ENCODE measurements at places on chromosomes 1 and 21.

GRCh38 chr1:219931033-219931432 is 2.7 kb upstream of the SLC30A10 start:
- DNase-seq = peak; percentile 23

DNA sequence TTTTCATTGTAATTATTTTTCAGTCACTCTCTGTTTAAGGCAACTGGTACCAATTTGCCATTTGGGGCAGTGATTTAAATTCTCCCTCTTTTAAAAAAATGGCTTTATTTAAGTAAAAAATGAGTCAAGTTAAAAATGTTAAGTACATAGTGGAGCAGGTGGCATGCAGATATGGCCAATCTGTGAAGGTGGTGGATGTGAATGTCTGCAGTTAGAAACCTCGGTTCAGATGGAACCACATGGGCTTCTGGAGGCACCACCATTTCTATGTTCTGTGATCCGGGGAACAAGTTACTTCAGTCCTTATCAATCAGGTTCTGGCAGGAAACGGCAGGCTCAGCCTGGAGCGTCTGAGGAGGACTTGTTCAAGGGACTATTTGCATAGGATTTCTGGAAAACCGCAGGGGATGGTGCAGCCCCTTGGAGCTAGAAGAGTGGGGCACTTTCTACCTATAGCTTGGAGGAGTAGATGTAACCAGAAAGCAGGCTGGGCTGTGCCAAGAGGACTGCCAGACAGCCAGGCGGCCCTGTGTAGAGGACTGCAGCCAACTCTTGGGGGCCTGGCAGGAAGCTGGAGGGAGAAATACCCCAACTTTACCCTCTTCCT is 12.3 kb downstream of the IGSF21 start:
- DNase-seq = no peak

GRCh38 chr1:95236784-95237575 is 3.0 kb downstream of the RWDD3 start:
- DNase-seq = no peak

DNA sequence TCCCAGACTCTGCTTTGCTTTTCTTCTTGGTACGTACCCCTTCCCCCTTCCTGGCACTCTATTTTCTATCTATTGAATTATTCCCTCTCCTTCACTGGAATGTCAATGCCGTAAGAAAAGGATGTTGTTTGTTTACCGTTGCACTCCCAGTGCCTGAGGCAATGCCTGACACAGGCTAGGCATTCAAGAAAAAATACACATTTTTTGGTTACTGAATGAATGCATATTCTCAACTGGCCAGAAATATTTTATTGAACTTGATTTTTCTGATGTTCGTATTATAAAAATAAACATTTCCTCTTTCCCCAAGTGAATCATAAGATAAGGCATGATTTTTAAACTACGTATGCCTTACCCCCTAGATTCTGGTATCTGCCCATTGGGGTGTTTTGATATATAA is 41.2 kb downstream of the GNG12 start:
- peak; percentile 49 for DNase-seq

- no peak for DNase-seq
Measured at GRCh38 chr1:150089846-150090520, 22.4 kb downstream of the VPS45 start.

- DNase-seq = no peak
Measured at GRCh38 chr1:243725846-243726245, 124.2 kb downstream of the AKT3 start.

- no peak for DNase-seq
Measured at GRCh38 chr1:63758791-63759190, 15.0 kb upstream of the ROR1 start.

DNA sequence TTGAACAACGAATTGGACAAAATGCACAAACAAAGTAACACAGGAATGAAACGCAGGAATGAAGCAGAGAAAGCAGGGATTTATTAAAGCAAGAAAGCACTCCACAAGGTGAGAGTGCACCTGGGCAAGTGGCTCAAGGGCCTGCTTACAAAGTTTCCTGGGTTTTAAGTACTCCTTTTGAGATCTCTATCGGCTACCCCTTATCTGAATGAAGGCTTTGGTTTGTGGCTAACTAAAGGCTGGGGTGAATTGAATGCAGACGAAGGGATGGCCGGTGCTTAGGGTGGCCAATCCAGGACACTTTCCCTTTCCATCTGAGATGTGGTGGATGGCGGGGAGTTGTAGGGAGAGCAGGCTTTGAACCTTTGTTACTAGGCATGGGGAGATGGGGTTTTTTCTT is 151.4 kb upstream of the KIAA0040 start:
- DNase-seq = peak; percentile 11

DNA sequence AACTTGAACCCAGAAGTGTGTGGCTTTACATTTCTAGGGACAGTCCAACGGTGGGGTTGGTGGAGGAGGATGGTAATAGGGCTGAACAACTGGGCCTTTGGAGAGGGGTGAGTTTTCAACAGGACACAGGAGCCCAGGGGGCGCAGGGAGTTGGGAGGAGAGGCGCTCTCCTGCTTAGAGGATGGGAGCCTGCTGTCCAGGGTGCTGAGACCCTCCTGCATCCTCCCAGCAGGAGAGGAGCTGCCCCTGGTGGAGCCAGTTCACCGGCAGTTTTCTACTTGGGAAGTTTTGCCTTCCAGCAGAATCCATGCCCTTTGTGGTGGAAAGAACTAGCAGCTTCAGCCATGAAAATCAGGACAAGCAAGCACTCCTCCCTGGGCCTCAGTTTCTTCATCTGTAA is 8.6 kb downstream of the KCNC4 start:
- peak; percentile 44 for DNase-seq

DNA sequence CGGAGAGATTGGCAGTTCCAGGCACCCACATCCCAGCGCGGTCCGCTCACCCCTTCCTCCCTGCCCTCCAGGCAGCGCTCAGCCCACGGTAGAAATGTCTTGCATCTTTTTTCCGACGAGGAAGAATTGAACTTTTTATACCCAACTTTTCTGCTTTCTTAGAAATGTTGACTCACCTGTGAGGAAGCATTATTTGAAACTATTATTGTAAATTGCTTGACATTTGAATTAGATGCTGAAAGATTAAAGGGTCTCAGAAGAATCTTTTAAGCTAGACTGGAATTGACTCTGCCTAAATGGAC is 912 bp upstream of the SIPA1L2 start:
- DNase-seq = no peak

DNA sequence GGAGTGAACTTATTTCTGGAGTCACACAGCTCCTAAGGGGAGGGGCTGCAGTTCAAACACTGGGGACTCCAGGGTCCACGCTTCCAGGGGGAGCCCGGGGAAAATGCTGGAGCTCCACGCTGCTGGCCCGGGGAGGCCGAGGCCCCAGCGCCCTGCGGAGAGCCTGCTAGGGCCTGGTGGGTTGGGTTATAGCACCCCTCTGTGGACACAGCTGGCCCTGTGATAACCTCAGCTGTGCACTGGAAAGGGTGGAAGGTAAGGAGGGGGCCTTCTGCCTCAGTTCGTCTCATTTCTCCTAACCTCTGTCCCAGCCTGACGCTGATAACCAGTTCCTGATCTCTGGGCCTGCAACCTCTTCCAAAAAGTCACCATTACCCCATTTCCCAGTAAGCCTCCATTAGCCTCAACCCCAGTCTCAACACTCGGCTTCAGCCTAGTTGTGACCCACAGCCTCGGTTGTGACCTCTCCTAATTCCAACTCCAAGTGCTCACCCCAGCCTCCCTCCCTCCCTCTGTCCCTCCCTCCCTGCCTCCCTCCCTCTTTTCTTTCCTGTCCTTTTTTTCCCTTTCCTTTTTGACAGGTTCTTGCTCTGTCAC is 7.1 kb downstream of the NBL1 start:
- peak; percentile 74 for DNase-seq

DNA sequence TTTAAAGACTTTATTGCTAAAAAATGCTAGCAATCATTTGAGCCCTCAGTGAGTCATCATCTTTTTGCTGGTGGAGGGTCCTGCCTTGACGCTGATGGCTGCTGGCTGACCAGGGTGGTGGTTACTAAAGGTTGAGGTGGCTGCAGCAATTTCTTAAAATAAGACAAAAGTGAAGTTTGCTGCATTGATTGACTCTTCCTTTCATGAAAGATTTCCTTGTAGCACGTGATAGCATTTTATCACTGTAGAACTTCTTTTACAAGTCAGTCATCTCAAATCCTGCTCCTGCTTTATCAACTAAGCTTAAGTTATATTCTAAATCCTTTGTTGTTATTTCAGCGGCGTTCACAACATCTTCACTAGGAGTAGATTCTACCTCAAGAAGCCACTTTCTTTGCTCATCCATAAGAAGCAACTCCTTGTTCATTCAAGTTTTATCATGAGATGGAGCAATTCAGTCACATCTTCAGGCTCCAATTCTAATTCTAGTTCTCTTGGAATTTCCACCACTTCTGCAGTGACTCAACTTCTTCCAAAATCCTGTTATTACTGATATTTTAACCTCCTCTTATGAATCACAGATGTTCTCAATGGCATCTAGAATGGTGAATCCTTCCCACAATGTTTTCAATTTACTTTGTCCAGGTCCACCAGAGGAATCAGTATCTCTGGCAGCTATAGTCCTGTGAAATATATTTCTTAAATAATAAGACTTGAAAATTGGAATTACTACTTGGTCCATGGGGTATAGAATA is 17.6 kb upstream of the RGS1 start:
- no peak for DNase-seq

DNA sequence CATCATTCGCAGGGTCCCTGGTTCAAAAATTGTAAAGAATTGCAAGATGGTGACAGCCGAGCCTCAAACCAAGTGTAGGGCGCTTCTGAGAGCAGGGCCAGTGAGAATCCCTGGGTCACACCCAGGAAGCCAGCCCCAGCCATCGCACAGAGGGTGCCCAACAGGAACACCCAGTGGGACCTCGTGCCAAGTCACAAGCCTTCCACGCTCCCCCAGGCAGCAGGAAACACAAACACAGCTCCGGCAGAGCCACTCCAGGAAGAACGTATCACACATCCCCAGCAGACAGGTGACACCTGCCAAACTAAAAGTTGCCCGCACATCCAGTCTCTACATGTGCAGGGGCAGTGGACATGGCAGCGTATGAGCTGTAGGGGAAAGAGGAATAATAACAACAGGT is 20.2 kb downstream of the DHRS3 start:
- no peak for DNase-seq

- DNase-seq = peak; percentile 21
Measured at GRCh38 chr1:112325504-112325903, 70.5 kb upstream of the CTTNBP2NL start.

DNA sequence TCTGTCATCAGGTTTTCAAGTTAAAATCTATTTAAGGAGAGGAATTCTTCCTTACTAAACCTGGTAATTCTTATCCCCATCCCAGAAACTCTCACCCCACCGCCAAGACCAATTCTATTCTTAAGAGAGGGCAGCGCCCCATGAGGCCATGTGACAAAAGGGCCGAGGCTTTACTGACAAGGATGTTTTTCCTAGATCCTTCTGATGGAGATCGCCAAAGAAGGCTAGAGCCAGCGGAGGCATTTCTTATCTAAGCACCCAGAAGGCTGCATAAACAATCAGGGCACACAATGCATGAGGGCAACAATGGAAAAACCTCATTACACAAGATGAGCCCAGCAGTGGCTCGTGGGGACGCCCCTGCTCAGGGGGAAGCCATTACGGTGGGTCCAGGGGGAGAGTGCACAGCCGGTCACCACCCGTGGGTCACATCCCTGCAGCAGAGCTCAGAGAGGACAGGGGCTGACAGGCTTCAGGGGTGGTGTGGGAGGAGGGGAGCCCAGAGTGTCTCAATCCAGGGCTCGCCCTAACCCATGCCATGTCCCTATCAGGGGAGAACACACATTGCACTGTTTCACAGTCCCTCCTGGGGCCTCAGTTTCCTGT is 88.7 kb downstream of the ITPKB start:
- DNase-seq = peak; percentile 70

DNA sequence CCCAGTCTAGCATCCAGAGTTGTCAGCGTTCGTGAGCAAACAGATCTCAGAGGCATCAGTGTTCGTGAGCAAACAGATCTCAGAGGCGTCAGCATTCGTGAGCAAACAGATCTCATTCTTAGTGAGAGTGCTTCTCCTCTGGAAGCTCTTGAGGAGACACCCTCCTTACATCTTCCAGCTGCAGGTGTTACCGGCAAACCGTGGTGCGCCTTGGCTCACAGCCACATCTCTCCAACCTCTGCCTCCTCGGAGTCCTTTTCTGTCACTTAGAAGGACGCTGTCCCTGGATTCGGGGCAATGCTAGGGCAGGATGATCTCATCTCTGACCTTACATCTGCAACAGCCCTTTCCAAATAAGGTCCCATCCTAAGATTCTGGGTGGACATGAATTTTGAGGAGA is 14.6 kb upstream of the UMODL1 start:
- DNase-seq = no peak

DNA sequence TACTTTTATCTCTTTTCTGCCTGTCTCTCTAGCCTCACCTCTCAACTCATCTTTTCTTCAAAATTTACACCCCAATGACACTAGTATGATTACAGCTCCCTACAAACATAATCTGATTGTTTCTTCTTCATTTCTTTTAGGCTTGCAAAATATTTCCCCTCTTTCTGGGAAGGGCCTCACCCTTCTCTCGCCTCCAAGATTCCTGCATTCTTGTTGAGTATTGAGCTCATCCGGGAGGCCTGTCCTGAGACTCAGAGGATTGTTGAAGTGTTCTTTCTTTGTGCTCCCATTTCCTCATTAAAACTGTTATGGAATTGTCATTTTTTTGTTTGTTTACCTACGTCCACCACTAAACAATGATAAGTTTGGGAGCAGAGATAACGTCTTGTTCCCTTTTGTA is 99.1 kb upstream of the CHRM3 start:
- peak; percentile 62 for DNase-seq

DNA sequence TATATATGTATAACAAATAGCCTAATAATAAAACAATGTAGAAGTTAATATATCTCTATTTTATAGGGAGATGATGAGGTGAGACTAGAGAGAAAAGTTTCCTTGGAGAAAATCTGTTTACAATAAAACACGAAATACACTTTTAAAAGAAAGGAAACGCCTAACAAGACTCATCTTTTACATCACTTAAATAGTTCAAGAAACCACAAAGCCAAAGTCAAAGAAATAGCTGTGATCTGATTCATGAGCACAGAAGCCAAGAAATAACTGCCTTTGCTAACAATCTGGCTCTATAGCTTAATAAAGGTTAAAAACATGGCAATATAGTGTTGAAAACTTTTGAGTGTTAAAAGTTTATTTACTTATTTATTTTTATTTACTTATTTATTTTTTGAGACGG is 61.5 kb downstream of the TOR3A start:
- no peak for DNase-seq

GRCh38 chr1:221150996-221151395 is 271.8 kb downstream of the HLX start:
- no peak for DNase-seq

- no peak for DNase-seq
Measured at GRCh38 chr1:58923090-58923470, 139.2 kb upstream of the JUN start.

DNA sequence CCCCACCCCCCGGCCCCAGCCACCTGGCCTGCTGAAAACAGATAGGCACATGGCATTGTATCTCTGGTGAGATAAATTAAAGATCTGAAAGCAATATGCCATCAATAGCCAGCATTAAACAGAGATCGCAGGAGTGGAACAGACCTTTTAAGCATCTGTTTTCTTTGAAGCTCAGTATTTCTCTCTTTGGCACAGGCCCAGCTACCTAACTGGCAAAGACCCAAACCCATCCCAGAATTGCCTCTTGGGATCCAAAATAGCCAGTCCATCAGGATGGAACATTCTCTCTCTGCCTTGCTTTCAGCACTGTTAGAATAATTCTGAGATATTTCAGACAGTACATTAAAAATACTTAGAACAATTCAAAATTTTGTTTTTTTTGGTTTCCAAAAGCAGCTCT is 46.0 kb downstream of the KCNJ6 start:
- no peak for DNase-seq

- DNase-seq = no peak
Measured at GRCh38 chr1:38994196-38994595, 3.1 kb downstream of the AKIRIN1 start.
